ENCODE measurements at places on chromosomes 1 and 21.

GRCh38 chr1:151905070-151905442, 4.3 kb downstream of the THEM4 start:
- peak; percentile 68 for DNase-seq

DNA sequence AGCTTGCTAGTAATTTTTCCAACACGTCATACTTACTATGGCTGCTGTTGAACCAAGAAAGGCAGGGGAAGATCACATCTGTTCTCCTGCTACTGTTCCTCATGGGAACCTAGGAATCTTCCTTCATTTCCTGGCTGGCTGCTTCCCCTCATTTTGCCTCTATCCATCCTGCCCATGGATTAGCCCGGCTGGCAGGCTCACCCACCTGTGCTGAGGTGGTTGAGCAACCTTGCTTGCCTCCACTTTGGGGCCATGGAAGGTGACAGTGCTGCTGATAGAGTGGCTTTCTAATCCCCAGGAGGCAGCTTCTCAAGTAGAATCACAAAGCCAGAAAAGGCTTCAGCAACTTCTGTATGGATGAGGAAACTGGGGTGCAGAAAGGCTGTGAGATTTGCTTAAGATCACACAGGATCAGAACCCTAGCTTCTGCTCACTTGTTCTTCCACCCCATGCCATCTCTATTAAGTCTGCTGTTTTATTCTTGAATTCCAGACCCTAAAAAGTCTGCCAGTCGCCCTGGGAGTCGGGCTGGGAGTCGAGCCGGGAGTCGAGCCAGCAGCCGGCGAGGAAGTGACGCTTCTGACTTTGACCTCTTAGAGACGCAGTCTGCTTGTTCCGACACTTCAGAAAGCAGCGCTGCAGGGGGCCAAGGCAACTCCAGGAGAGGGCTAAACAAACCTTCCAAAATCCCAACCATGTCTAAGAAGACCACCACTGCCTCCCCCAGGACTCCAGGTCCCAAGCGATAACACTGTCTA, 6.2 kb upstream of the BMP8A start:
- DNase-seq, result no peak

- DNase-seq, result no peak
These were observed 16.1 kb upstream of the SLAMF1 start for GRCh38 chr1:160662910-160663309.

- no peak for DNase-seq
These were observed 109.7 kb upstream of the SYT6 start for GRCh38 chr1:114263343-114263742.

DNA sequence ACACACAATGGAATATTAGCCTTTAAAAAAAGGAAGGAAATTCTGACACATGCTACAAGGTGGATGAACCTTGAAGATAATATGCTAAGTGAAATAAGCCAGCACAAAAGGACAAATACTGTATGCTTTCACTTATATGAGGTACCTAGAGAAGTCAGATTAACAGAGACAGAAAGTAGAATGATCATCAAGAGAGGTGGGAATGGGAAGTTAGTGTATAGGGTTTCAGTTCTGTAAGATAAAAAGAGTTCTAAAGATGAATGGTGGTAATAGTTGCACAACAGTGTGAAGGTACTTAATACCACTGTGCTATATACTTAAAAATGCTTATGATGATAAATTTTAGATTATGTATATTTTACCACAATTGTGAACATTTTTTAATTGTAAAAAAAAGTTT, 7.2 kb downstream of the RPAP2 start:
- DNase-seq, result no peak

DNA sequence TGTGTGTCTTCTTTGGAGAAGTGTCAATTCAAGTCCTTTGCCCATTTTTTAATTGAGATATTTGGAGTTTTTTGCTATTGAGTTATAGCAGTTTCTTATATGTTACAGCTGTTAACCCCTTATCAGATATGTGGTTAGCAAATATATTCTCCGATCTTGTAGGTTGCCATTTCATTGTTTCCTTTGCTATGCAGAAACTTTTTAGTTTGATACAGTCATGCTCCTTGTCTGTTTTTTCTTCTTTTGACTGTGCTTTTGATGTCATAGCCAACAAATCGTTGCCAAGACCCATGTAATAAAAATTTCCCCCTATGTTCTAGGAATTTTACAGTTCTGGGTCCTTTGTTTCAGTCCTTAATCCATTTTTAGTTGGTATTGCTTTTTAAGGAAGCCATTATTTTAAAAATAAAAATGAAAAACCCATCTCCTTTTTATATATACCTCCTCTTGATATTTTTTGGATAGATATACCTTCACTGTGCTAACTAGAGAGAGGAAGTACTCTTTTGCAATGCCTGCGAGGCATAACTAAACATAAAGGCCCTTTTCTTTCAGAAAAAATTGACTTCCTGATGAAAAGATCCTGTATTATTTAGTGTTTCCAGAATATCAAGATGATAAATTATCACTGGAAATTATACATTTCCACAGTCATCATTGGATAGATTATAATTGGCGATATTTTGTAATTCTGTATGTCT, 127.8 kb downstream of the HS2ST1 start:
- no peak for DNase-seq

GRCh38 chr1:161885759-161886158, 119.6 kb downstream of the ATF6 start:
- DNase-seq, result no peak

DNA sequence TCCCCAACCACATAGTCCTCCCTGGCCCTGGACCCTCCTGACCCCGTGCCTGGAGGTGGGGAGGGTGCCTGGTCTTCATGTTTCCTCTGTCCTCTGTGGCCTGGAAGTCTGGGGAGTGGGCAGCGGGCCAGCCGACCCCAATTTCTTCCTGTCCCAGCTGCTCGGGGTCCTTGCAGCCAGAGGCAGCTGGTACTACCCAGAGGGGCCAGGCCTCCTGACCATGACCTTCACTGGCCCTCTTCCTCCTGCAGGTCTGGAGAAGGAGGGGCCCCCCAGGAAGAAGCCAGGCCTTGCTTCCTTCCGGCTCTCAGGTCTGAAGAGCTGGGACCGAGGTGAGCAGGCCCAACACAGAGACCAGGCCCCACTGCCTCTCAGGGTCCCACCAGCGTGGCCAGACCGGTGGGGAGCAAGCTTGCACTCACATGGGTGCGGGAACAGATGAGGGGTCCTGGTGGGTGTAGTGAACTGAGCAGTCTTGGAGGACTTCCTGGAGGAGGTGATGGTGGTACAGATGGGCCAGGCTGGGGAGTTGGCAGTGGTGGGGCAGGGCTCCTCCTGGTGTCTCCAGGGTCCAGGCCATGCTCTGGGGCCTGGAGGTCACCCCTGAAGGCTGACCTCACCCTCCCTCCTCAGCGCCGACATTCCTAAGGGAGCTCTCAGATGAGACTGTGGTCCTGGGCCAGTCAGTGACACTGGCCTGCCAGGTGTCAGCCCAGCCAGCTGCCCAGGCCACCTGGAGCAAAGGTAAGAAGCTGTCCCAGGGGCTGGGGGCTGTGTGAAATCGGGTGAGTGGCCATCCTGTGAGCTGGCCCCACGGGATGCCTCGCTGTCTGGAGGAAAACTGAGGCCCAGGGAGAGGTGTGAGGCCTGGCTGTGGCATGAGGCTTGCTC, 32.7 kb downstream of the TRIM11 start:
- no peak for DNase-seq

GRCh38 chr1:189500778-189501177, 976.9 kb downstream of the BRINP3 start:
- DNase-seq, result peak; percentile 44

DNA sequence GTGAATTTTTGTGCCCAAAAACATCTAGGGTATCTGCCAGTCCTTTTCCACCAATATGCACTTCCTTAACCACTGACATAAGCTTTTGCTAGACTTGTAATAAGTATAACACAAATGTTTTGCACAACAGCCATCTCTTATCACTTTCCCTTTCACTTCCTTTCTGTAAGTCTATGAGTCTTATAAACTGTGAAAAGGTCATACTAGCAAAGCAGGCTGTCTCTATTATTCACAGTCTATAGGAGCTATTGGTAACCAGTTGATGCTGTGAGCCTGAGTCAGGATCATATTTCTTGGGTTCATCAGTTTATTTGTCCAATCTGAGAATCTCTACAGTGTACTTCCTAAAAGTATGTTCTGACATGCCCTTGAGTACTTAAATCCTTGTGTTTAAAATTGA, 172.6 kb downstream of the CHRM3 start:
- no peak for DNase-seq

DNA sequence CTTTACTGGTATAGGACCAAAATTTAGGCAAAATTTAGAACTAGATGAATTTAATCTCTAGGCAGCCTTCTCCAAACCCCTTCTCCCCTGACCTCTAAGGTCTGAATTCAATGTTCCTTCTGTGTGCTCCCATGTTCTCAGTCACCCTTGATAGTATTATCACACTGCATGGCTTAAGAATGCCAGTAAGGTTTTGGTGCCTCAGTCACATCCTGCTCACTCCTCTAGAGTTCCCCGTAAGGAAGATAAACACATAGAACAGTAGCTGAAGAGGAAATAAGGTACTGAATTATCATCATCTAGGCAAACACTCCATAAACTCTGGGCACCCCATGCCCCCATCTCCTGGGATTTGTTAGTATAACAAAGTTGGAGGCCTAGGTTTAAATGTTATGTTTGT, 18.2 kb downstream of the PRRX1 start:
- DNase-seq, result no peak

- DNase-seq, result no peak
These were observed 8.6 kb downstream of the PODN start for GRCh38 chr1:53070621-53071020.

GRCh38 chr1:45488666-45489377, 2.1 kb downstream of the TESK2 start:
- DNase-seq, result no peak

- no peak for DNase-seq
These were observed 26.6 kb upstream of the CDC14A start for GRCh38 chr1:100325415-100326324.

DNA sequence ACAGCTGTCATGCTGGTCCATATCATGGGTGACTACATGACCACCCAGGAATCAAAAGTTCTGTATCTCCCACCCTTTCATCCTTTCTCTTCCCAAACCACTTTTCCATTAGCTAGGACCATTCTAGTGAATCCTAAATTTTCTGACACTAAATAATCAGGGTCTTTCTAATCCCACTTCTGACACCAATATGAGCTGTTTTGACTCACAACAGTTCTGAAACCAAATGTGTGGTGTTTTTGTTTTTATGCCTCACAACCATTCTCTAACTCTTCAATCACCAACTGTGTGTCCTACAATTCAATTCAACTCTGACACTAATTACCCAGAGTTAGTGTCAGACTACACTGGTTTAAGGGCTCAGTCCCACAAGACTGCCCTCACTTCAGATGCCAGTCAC, 63.9 kb downstream of the SMYD2 start:
- no peak for DNase-seq

DNA sequence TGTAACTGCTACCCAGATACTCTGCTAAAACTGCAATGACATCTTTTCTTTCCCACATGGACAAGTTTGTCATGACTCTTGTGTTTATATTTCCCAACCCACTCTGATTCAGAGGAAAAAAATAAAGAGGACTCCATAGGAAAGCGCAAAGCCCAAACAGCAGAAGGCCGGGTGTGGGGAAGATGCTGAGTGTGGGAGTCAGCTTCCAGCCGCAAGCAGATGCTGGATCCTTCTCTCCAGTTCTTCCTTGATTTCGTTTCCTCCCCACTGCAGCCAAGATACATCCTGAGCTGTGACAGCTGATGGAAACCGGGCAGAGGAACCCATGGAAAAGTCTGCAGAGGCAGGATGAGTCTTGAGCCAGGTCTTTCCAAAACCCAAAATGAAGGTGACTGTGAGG, 498.2 kb downstream of the PLPP3 start:
- DNase-seq, result no peak

DNA sequence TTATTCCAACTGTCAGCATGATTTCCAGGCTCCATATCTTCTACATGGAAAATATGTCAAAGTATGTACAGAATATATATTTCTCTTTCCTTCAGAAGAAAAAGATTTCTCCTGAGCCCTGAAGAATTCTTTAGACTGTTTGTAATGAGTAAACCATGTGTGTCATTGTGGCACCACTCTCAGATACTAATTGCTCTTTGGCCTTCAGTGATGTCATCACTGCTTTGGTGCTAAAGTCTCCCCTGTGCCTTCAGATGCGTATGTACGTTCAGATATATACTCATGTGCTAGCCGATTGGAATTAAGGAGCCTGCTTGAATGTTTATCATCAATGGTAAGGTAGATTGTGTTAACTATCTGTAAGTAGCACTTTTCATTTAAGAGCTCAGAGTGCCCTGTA, 20.6 kb upstream of the NBL1 start:
- peak; percentile 77 for DNase-seq

Data from renal cortical epithelial cell (primary cell).